ENCODE measurements at places on chromosomes 11 and 22.

- DNase-seq: no peak
These were observed 57.2 kb downstream of the SBF1 start for GRCh38 chr22:50417411-50418210.

GRCh38 chr22:46272196-46272595, 4.4 kb downstream of the TTC38 start:
- DNase-seq: no peak

- no peak for DNase-seq
These were observed 93.6 kb downstream of the SYN3 start for GRCh38 chr22:32964411-32965057.

DNA sequence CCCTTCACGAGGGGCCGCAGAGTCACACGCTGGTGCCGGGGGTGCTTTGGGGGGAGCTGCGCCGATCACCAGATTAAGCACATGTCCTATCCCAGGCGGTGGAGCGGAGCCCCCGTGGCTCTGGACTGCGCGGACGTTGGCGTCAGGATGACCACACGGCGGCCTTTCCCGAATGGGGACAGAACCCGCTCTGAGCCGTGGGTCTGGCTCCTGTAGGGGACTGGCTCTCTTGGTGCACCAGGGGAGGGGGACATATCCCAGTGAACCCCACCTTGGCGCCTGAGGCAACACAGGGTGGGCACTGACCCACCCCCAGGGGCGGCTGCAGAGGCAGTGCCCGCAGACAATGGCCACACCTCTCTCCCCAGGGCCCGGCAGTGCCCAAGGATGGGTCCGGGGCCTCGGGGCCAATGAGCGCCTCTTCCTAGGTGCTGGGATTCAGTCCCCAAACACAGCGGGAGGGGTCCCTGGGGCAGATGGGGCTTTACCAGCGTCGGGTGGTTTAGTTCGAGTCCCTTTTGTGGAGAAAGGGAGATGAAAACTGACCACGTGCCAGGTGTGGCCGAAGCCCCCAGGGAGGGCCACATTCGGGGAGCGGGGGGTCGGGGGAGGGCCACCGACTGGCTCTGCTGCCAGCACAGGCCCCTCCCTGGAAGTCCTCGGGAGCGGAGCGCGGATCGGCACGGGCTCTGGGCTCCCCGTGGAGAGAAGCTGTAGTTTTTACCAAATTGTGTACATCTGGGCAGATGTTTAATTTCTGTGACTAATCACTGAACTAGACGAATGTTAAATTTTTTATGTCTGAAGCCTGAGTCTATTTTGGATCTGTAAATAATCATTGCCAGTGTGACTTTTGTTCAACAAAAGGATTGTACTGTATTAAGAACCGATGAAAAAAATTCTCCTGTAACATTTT, 58.9 kb downstream of the GRAMD4 start:
- DNase-seq: no peak

- no peak for DNase-seq
These were observed 25.7 kb upstream of the GAL start for GRCh38 chr11:68658661-68659060.

- no peak for DNase-seq
These were observed 481.6 kb downstream of the SOX6 start for GRCh38 chr11:15874704-15875103.

- DNase-seq: no peak
These were observed 350.4 kb upstream of the B3GAT1 start for GRCh38 chr11:134762248-134763029.

- no peak for DNase-seq
These were observed 7.5 kb upstream of the C11orf97 start for GRCh38 chr11:94504689-94505293.

DNA sequence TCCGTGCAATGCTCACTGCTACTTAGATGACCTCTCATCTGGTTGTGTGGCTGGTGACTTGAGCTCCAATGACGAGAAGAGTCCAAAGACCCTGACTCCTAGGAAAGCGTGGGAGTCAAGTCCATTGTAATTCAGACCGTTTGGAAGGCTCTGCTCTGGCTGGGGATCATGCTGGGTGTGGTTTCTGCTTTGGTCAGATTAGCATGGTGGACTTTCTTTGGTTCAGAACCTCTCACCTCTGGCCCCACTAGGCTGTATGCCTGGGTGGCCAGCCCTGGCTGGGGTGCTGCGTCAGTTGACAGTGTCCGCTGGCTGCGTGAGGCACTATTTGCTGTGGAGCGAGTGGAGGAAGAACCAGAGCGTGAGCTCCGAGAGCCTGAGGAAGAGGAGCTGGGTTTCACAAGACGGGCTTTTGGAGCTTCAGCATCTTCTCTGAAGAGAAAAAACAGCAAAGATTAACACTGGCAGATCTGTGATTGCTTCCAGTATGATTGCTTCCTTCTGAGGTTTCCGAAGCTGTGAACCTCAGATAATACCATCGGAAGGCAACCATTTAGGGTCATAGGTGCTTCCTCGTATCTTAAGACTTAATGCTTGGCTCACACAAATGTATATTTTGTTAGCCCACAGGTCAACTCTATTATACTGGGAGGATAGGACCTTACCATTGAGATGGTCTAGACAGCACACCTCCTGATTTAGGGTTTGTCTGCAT, 11.6 kb upstream of the HSPA8 start:
- DNase-seq: no peak

DNA sequence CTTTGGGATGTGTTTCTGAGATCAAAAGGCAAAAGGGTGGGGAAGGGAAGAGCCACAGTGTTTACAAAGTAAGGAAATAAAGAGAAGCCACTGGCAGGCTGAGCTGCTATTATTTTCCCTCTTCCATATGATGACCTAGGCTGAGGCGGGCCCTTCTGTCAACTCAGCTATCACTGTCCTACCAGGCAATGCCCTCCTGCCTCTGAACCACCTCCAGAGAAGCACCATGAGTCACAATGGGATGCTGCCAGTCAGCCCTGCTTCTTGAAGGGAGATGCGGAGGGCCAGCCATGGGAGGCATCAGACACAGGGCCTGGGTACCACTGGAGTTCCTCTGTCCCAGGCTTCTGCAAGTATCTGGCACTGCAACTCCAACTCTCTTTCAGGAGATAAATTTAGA, 107.9 kb upstream of the BID start:
- DNase-seq: no peak

- DNase-seq: no peak
These were observed 2.0 kb upstream of the RELT start for GRCh38 chr11:73374151-73374550.

GRCh38 chr11:35262056-35262455, 123.1 kb downstream of the CD44 start:
- no peak for DNase-seq

- no peak for DNase-seq
These were observed 15.8 kb downstream of the OR10D3 start for GRCh38 chr11:124198897-124199296.

- DNase-seq: no peak
These were observed 3.2 kb upstream of the STK33 start for GRCh38 chr11:8597182-8597581.

DNA sequence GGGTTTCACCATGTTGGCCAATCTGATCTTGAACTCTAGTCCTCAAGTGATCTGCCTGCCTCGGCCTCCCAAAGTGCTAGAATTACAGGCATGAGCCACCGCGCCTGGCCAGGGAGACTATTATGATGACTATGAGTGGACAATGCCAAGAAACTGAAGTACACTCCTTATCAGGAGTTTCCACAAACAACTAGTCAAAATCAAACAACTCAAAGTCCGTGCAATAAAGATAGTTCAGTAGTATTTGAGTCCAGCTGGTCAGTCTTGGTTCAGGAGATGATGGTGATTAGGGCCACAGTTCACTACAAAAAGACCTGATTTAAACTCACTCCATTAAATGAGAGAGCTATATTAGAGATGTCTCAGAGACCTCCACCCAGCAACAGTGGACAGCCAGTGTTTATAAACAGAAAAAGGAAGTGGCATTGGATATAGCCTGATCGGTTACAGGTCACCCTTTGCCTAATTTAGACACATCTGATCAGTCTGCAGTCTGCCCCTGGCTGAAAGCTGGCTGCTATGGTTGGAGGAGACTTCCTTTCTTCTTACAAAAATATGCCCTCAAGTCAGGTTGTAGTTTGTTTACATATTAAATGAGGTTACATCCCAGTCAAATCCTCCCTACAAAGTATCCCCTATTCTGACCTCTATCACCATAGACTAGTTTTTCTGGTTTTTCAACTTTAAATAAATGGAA, 17.0 kb downstream of the CD3E start:
- no peak for DNase-seq

GRCh38 chr11:130638624-130639023, 190.2 kb downstream of the ADAMTS15 start:
- no peak for DNase-seq

DNA sequence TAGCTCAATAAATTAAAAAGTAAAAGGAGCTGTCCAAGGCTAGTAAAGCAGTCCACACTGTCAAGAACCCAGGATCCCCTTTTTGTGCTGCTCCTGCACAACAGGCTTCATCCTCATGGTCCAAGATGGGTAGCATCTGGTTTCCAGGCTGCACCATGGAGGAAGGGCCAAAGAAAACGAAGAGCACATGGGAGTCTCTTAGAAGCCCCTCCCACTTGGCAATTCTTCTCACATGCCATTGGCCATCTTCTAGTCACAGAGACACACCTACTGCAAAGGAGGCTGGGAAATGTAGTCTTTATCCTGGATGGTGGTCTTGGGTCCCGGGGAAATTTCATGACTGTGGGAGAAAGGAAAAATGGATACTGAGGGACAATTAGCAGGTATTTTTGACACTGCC, 37.8 kb downstream of the PRR5L start:
- no peak for DNase-seq

DNA sequence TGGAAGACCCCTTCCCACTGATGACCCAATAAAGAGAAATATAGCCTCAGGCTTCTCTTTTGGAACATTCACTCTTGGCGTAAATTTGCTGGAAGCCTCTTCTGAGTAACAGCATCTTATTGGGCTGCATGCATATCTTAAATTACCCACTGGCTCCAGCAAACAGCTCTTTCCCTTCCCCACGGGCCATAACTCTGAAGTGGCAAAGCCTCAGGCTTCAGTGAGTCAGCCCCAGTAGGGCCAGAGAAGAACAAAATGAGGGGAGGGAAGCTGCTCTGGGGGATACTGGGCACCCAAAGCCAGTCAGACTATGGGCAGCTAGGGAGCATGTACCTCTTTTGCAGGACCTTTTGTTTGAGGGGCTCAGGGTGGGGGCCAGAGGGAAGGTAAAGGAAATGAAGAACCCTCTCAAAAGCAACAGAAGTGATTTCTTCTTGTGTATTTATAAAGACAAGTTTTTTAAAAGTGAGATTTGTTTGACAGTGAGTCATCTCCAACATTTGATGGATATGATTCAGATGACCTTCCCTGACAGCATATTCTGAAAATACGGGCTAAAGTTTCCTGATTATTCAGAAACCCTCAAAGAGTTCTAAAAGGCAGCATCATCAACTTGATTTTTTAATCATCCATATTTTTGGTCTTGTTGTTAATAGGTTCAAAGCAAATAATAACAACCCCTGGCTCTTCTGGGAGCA, 203.4 kb downstream of the KIF18A start:
- DNase-seq: no peak

DNA sequence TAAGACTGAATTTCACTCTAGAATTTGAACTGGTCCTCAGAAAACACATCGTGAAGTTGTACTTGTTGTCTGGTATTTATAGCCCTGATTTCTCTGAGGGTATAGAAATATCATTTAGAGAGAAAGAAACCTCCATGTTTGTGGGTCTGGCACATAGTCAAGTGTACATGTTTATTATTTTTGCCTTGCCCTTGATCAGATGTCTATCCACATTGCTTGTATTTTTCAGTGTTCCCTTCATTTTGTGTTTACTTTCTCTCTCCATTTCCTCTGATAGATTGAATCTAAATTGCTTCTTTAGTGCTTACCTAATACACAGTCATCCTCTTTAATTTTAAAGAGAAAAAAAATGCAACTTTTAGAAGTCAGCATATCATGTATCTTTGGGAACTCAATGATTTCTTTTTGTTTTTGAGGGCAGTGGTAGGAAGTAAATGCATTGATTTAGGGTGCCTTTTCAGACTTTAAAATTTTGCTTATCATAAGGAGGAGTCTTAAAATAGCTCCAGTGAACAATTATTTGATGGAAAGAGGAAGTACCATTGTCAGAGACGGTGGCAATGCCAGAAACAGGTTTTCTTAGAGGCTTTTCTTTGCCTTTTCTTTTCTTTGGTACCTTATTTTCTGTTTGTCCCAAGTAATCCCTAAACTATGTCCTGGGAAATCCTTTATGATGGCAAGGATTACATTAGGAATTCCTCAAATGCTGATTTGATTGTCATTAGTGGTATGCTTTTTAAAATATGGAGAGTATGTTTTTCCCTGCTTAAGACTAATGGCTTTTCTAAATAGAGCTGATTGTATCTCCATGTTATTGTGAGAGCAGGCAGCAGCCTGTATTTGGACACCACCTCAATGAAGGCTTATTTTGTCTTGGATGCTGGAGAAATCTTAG, 29.8 kb upstream of the TECTA start:
- no peak for DNase-seq

Data from stimulated activated CD8-positive, alpha-beta memory T cell treated with anti-CD3 and anti-CD28 coated beads, Interleukin-4, amount 100 ng/mL, for 1 hour (primary cell).